ENCODE measurements at places on chromosomes 5 and 9.

- no peak for DNase-seq
Measured at GRCh38 chr9:13388157-13388556, 108.7 kb upstream of the MPDZ start.

DNA sequence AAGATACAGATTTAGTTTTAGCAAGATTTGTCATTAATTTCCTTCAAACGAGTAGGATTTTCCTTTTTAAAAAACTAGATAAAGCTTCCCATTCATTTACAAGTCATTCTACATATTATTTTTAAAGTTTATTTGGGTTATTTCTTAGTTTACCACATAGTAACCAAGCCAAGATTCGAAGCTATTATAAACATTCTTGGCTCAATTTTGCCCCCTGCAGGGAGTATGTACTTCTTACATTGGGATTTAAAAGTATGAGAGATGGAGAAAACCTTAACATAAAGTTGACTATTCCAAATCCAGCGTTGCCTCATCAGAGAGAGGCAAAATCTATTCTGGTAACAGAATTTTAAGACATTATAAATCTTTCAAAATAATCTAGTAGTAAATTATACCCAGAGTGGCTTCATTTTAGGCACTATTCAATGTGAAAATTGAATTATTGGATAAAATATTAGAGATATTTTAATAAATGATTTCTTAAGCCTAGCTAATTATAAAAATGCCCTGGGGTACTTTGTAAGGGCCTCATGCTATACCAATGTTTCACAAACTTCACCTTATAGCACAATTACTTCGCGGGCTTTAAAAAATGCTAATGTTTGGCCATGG lies 39.1 kb downstream of the FBN2 start:
- no peak for DNase-seq

DNA sequence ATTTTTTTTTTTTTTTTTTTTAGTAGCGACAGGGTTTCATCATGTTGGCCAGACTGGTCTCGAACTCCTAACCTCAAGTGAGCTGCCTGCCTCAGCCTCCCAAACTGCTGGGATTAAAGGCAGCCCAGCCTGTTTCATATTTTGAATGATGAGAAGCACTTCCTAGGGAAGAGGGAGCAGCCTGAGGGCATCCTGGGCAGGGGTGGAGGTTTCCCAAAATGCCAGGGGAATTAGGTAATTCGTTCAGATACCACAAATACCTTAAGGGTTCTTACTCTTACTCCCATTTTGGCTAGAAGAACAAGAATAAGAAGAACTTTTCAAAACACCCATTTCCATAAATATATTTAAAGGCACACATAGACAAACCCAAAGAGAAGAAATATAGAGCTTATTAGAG lies 29.5 kb upstream of the RAPGEF1 start:
- no peak for DNase-seq

DNA sequence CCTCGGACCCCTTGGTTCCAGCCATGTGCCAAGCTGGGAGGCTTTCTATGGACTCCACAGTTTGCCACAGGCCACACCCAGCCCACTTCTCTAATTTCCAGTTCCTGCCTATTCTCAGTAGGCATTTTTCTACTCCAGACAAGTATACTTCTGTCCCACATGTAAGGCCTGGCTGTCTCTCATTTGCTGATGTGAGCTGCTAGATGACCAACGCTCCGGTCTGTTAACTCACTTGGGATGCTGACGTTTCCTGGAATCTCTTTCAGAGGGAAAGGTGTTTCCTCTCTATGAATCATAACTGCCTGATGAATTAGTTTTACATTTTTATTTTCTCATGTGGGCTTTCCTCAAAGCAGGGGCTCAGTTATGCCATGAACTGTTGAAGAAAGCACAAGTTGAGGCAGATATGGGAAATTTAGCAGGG lies 36.3 kb downstream of the ERGIC1 start:
- no peak for DNase-seq

DNA sequence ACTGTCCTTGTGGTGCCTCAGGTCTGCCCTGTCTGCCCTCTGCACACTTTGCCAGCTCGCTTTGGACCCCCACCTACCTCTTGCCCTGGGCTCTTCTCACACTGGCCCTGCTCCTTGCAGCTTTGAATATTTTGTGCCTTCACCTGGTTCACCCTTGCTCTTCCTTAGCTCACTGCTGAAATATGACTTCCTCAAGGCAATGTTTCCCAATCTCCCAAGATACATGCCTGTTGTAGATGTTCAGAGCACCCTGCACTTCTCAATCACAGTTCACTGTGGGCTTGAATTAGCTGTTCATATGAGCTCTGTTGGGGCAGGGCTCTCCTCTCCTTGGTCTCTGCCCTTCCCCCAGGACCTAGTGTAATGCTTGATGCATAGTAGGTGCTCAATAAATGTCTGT lies 8.0 kb downstream of the AFAP1L1 start:
- DNase-seq = no peak

DNA sequence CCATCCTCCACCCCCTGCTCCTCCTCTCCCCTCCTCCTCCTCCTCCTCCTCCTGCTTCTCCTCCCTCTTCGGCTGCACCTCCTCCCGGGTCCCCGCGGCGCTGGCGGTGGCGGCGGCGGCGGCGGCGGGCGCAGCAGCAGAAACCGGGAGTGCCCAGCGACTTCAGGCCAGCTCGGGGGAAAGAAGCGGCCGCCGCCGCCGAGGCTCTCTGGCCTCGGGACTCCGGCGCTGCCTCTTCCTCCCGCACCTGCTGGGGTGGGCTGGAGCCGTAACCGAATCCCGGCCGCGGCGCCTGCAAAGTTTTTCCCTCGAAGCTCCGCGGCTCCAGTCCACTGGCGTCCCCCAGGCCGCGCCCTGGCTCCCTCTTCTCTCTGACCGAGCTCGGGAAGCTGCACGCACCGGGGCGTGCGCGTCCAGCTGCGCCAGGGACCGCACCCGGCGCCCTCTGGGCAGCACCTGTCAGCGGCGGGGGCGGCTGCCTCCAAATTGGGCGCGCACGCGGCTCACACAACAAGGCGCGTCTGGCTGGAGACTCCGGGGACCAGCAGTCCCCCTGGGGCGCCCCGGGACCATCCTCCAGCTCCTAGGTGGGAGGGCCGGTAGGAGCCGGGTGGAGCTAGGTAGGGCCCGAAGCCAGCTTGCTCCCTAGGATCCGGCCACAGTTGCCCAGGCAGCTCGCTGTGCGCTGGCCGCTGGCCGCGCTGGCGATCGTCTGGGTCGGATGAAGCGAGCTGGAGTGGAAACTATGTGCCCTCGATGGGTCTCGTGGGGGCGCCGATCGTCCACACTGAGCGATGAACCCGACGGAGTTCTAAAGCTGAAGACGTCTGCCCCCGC lies at the start of gene MCTP1:
TSS of gene MCTP1 (minus strand) at position 523 of the 837 bp plus-strand sequence.
- DNase-seq = peak; percentile 17
